GM23248 (cell line): ENCODE measurements at places on chromosomes 3 and 15. TPM values are rescaled to one million over a fixed set of nuclear protein-coding genes. Genes with fewer than 3 reads are reported as not detected.

DNA sequence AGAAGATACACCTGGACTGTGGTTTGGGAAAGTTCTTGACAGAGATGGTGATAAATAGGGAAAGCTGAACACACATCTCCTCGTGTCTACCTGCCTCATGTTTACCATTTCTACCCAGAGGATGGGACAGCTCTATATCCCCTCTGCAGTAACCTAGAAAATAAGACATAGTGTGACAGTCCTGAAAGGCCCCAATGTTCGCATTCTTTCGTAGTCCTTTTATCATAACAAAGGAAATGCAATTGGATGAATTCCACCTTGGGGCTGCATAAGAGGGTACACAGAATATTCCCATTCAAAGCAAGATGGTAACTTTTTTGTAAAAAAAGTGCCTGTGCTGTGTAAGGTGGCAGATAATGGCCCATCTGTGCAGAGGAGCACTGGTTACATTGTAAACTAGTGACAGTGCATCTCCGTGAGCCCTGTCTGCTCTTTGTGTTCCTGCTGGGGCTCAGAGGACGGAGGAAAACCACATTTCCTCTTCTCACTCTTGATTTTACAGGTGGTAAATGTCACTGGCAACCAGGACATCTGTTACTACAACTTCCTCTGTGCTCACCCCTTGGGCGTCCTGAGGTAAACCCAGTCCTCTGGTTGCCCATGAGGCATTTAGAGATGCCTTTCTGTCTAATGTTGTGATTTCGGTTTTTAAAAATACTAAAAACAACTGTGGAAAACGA, 74.3 kb downstream of the SIDT1 start:
- no peaks in the 10 kb centered on the region for H3K4me1 ChIP-seq
- no peak for DNase-seq
- peaks cover 27% of the 10 kb centered on the region for H3K27me3 ChIP-seq
- no peaks in the 10 kb centered on the region for H3K36me3 ChIP-seq

- H3K27me3 ChIP-seq: no peaks in the 10 kb centered on the region
- no peak overlapping the region for H3K27ac ChIP-seq
- peak; percentile 49 for DNase-seq
- peaks cover 14% of the 10 kb centered on the region for H3K4me1 ChIP-seq
Measured at GRCh38 chr3:195900436-195901355, 7.7 kb downstream of the TNK2 start.

CAPN3 gene
- 5.7 and 8.6 TPM in 2 replicates for total RNA-seq

CYP8B1 gene
- total RNA-seq: not detected in 2 replicates

ACKR2 gene
- total RNA-seq: 0.11 TPM in 1 of 2 replicates, not detected in the other

ST8SIA2 gene
- not detected in 2 replicates for total RNA-seq

CAMK2N2 gene
- 0.11 TPM in 1 of 2 replicates, not detected in the other for total RNA-seq
